ENCODE measurements at places on chromosomes 11 and 22. TPM values are rescaled to one million over a fixed set of nuclear protein-coding genes. Genes with fewer than 3 reads are reported as not detected.

The MRPL16 gene
- total RNA-seq: 88.6 TPM

The LRRC74B gene
- total RNA-seq: not detected

The OR4X2 gene
- not detected for total RNA-seq

The C11orf91 gene
- total RNA-seq: 0.32 TPM

The DEFB131B gene
- total RNA-seq: not detected

The FAM181B gene
- 0.15 TPM for total RNA-seq

The CATSPER1 gene
- 0.61 TPM for total RNA-seq

The DTX4 gene
- total RNA-seq: under 0.01 TPM

The OR52I2 gene
- total RNA-seq: not detected

The CDC42EP1 gene
- total RNA-seq: 20.2 TPM

The ASRGL1 gene
- total RNA-seq: 37.1 TPM

The FREY1 gene
- 0.65 TPM for total RNA-seq

The LUZP2 gene
- not detected for total RNA-seq

The GSTT2B gene
- total RNA-seq: 1.3 TPM
